AG04450 (cell line): ENCODE measurements at places on chromosomes 3 and 15.
A peak's percentile ranks its signal among the peaks of the same experiment; 100 is the strongest.

DNA sequence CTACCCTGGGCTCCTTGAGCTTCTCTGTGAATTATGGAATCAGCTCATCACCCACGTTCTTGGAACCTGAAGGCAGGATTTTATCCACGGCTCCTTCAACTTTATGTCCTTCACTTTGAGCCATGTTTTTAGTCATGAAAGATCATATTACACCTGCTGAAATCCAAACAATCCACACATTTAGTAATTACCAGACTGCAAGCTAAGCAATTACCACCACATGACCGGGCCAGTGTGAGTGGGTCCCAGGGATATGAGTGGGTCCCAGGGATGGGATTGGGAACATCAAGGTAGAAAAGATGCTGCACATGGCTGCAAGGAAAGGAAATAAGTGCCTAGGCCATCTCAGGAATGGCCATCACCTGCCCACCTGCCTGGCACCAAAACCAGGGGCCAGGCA, 140.3 kb upstream of the IQSEC1 start:
- no peak for DNase-seq

- DNase-seq: no peak
Observed at GRCh38 chr15:62785881-62786828, 256.4 kb upstream of the TPM1 start.

- DNase-seq: no peak
Observed at GRCh38 chr3:35690271-35690670, 50.9 kb downstream of the ARPP21 start.

- no peak for DNase-seq
Observed at GRCh38 chr15:70636540-70637165, 126.7 kb downstream of the UACA start.

DNA sequence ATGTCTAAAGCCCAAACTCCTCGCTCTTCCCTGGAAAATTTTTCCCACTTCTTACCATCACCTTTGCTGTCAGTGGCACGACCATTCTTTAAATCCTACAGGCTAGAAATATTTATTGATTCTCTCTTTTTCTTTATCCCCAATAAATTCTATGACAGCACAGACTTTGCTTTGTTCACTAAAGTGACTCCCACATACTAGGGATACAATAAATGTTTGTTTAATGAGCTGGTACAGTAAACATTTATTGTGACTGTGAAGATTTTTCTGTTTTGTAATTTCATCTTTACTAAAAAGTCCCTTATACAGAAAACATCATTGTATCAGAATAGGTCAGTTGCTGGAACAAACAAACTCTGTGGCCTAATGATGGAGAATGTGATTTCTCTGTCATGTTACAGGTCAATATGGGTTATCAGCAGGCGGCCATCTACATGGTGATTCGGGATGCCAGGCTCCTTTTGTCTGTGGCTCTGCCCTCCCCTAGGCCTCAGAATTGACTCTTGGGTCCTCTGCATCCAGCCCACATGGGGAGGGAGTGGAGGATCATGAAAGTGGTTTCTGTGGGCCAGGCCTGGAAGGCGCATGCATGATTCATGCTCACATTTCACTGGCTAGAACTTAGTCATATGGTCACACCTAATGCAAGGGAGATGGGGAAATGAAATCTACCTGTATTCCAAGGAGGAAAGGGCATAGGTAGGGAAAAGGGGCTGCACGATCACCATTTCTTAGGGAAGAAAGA, 22.7 kb upstream of the KNG1 start:
- no peak for DNase-seq

DNA sequence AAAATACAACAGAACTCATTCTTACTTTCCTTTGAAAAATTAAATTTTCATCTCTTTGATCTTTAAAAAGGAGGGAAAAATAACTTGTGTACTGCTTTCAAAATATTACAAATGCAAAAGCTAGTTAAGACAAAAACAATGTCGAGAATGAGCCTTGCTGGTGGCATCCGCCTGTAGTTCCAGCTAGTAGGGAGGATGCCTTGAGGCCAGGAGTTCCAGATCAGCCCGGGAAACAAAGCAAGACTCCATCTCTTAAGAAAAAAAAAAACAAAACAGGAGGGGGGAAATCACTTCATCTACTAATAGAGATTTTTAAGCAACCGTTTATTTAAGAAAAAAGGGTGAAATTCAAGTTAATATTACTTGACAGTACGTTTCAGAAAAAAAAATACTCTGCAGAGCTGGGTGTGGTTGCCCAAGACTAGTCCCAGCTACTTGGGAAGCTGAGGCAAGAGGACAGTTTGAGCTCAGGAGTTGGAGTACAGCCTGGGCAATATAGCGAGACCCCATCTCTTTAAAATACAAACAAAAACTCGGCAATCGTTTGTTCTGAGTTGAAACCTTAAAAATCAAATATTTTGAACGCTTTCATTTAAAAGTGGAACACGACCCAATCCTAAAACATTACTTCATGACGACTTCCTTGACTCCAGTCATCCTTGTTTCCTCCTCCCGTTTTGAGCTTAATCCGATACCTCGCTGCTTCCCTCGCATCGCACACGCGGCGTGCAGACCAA, 1.2 kb downstream of the KPNA1 start:
- no peak for DNase-seq

DNA sequence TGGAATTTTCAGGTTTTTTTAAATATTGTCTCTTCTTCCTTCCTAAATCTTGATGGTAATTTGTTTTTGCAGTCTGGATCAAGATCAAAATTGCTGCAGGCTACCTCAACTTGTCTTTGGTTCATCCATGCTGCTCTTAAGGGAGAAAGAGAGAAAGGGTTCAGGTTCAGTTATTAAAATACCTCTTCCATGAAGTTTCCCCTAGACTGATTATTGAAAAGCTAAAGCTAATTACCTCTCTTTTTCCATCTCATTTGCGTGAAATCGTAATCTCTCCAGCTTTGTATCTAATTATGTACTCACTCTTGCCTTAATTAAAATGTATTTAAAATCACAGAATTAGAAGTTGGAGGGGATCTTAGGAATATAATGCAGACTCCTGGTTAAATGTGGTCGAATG, 52.7 kb downstream of the SLC28A2 start:
- no peak for DNase-seq

- no peak for DNase-seq
Observed at GRCh38 chr3:139388821-139389551, 461 bp downstream of the COPB2 start.

DNA sequence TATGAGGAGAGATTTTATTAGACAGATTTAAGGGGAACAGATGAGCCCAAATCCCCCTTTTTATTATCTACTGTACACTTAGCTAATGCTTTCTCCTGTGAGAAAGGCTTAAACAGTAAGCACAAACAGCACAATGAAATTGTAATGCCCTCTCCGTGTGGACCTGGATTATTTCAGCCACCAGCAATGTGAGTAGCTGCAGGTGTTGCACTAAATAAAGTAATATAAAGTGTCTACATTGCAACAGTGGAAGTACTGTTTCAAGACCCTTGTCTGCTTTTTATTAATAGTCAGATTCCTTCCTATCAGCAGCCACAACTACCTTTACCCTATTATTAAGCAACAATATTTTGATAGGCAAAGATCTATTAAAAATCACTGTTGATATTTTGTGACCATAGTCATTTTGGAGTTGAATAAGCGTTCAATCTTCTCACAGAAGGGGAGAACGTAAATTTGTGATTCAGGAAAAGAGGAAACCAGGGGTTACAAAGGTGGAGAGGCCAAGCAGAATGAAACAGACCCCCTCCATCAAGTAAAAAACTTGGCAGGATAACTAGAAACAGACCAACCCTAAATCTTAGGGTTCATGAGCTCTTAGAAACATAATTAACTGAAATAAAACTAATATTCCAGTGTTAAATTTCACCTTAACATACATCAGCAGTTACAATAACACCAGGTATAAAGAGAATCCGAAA, 422.6 kb downstream of the MECOM start:
- no peak for DNase-seq

DNA sequence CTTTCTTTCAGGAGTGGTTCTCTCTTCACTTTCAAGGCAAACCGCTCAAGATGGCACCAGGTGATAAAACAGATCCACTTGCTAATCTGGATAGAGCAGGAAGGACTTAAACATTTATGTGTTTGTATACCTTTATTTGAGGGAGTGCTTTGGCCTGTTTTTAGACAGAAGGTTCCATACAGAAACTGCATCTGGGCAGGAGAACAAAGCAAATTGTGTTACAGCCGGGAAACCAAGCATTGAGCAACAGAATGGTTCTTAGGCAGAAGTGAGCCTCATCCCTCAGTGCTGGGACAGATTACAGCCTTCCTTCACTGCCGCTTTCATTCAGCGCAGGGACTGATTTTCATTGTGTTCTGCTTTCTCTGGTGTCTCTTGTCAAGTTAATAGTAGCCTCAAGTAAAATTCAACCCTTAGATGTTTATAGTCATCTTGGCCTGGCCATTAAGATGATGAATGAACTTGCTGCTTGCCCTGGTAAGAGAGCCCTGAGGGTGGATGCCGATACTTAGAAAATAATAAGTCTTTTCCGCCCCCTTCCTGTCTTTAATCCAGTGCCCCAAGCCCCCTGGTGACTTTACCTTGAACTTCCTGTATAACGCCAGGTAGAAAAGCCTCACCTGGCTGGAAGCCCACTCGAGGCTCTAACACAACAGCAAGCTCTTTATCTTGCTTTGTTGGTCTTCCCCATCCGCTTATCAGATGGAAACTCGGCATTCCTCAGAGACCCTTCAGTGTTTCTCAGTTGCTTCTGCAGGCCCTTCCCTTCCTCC, 168.0 kb upstream of the CTDSPL start:
- DNase-seq: no peak

DNA sequence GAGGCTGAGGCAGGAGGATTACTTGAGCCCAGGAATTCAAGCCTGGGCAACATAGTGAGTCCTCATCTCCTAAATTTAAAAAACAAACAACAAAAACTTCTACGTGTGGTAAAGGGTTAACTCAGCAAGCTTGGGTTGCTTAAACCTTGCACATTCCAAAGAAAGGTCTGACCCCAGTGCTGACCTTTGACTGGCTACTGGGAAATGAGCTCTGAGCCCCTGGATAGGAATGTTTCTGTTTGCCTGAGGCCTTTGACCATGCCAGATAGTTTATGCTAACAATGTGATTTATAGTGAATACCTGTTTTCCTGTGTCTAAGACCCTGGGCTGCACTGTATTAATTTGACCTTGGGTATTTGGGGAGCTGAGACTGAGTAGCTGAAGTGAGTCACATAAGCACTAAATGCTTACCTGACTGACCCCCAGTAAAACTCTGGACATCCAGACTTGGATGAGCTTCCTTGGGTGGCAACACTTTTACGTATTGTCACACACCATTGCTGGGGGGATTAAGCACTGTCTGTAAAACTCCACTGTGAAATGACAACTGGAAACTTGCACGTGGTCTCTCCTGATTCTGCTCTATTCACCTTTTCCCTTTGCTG, 20.7 kb downstream of the TCAIM start:
- no peak for DNase-seq

- DNase-seq: no peak
Observed at GRCh38 chr3:39276746-39277145, 3.1 kb downstream of the CX3CR1 start.

- no peak for DNase-seq
Observed at GRCh38 chr3:120441776-120442175, 9.0 kb downstream of the FSTL1 start.

GRCh38 chr3:169764882-169765612, at the start of gene TERC:
Gene TERC (minus strand): TSS chr3:169765060.
- DNase-seq: peak; percentile 69

- no peak for DNase-seq
Observed at GRCh38 chr15:78461171-78461888, 23.3 kb downstream of the IREB2 start.

DNA sequence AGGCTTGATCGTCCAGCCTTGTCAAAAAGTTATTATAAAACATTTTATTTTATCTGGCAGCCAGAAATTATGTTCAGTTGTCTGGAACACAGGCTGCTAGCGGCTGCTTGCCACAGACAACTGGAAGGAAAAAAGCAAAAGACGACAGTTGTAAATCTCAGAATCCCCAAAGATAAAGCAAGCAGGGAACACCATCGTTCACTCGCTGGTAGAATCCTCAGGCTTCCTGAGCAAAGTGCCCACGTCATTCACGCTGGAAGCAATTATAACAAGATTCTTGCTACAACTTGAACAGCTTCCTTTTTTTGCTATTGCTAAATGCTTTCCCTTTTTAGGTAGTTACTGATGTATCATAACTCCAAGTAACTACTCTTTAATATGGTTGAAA, 33.6 kb downstream of the ADAMTS17 start:
- no peak for DNase-seq

DNA sequence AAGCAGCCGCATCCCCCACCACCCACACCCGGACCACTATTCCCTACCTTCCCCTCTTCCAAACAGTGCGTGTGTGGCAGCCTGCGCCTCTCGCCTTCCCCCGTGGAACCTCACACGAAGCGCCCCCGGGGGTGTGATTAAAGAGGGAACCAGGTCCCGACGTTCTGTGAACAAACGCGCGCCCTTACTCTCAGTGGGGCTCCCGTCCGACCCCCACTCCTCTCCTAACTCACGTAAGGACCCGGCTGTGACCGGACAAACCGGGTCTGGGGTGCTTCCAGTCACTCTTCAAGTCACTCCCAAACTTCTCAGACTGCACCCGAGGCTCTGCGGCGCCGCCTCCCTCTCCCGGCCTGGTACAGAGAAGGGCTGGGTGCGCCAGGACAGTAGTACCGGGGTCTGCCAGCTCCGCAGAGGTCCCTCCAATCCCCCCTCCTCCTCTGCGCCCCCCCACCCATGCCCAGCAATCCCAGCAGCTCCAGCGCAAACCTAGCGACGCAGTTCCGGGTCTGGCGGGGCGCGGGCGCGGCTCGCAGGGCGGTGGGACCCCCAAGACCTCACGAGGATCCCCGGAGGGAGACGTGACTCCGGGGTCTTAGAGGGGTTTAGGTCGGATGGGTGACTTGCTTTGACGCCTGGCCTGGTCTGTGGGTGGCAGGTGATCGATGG, 574 bp downstream of the DUOXA1 start:
- DNase-seq: no peak

DNA sequence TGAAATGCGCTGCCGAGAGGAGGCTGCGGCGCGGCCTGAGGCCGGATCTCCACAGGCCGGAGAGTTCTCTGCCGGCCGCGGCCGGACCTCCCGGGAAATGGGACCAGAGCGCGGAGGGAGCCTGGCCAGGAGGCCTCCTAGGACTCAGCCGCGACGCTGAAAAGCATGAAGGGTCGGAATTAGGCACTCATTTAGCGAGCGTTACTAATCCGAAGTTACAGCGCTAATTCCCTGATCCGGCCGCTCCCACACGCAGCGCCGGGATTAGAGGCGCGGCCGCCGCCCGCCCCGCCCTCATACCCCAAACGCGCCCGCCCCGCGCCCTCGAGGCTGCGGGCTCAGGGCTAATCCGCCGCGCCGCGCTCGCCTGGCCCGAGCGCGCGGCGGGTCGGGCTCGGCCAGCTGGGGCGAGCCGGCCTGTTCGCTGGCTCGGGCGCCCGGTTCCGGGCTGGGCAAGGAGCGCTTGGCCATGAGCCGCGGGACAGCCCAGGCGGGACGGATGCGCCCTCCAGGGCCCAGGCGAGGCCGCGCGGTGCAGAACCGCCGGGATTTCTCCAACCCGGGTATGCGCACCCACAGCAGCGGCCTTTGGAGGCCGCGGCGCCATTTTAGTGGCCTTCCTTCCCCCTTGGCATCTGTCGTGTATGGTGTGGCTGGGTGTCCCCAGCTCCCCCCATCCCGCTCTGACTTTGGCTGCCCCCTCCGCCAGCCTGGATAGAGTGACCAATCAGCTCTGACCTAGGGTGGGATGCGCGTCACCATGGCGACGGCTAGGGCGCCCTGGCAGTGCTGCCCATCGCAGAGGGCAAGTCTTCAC, 36.8 kb upstream of the POLG start:
- no peak for DNase-seq
